ENCODE measurements at places on chromosomes 1 and 21.

DNA sequence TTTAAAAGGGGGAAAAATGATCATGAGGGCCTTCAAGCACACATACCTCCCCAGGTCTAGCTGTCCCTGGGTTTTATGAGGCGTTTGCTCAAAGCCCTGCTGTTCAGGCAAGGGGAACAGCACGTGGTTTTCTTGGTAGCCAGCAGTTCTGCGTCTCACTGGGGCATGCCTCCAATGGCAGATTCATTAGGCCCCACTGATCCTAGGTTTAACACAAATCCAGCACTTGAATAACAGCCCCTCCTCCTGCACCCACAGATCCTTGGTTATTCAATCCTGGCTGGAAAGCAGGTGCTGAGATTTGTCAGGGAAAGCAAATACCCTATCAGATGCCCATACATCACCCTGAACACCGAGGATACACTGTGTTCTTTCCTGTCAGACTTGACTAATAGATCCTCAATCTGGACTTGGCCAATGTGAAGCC lies 106.4 kb downstream of the ZC3H11B start:
- DNase-seq: no peak

- no peak for DNase-seq
Measured at GRCh38 chr1:207306603-207307002, 14.9 kb upstream of the CD55 start.

- DNase-seq: no peak
Measured at GRCh38 chr1:208024406-208024805, 113.5 kb upstream of the CD34 start.

DNA sequence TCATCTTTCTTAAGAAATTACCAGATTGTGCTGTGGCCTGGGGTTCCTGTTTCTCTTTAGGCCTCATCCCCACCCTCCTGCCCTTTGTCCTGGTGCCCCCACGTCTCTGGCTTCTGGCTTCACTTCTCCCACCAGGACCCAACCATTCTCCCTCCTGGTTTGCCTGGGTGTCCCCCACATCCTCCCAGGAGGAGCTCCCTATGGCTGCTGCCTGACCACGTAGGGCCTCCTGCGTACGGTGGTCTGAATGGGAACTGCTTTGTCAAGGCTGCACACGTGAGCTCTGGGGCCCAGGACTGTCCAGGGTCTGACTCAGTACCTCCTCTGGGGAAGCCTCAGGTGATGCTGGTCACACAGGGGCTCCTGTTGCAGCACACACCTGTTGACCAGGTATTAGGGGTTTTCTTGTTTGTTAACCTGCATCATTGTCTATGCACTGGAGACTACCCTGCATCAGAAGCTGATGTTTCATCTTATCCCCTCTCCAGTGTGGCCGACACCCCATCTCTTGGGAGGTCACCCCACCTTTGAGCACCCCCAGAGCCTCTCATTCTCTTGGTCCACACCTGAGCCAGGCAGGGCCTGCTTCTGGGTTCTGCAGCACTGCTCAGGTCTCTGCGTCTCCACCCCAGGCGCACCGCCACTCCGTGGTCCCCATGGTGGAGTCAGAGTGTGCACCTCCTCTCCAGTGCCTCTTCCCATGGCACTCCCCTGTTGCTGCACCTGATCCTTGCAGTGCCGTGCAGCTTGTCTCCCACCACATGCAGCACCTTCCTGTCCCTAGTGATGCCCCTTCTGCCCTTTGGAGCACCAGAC lies 65.8 kb downstream of the S100B start:
- DNase-seq: no peak

- no peak for DNase-seq
Measured at GRCh38 chr1:119139857-119140176, 636 bp downstream of the WARS2 start.

DNA sequence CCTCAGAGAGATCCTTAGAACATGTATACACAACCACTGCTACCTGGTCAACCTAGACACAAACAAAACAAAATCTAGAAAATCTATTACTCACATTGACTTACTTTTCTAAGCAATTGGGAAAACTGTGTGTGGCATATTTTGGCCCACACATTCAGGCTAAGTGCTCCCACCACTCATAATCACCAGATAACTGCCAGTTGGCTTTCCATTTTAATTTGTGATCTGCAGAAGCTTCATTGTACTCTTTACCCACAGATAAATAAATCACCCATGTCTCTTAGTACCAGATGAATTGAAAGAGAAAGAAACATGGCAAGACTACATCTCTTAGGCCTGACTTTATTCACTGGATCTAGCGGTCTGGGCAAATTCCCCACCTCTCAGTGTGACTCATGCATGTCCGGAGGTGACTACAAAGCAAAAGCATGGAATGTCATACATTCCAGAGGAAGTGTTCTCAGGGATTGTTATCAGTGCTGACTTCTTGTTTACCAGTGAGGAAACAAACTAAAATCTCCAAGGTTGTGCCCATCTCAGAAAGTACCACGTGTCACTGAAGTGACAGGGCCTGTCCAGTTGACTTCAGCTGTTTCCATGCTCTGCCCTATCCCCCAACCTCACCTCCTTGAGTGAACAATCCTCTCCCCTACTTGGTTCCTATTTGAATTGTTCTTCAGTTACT lies 52.4 kb upstream of the BCL10 start:
- no peak for DNase-seq

DNA sequence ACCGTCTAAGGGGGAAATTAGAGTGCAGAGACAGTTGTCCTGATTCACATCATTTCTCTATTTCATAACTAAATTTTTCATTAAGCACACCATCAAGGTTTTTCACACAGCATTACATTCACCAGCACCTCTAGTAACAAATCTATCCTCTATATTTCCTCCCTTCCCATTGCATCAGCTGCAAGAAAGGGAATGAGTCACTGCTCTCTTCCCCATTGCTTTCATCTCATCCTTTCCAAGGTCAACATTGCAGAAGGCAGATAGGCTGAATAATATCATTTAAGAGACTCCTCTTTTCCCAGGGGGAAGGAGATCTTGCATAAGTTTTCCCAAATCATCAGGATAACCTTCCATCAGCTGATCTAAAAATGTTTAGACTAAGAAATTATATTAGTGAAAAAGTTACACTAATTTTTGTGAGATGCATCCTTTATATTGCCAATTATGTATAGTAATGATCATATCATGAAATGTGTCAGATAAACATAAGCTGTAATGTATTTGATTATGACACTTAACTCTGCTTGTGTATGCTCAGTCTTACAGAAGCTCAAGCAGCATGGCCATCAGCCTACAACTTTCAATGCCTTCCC lies 4.3 kb downstream of the INTS7 start:
- no peak for DNase-seq

All from hypothalamus (tissue), 51 donors.